Activated CD4-positive, alpha-beta T cell treated with anti-CD3 and anti-CD28 coated beads, Interleukin-2, amount 10 ng/mL, durations not matched to agents 7 days and 5 days (primary cell): ENCODE measurements at places on chromosomes 2 and 18. TPM values are rescaled to one million over a fixed set of nuclear protein-coding genes. Genes with fewer than 3 reads are reported as not detected.

The ERICH2 gene
- not detected for total RNA-seq

The MBP gene
- total RNA-seq: 111 TPM

The GYPC gene
- total RNA-seq: 161 TPM

The GULP1 gene
- not detected for total RNA-seq

The FNDC4 gene
- total RNA-seq: not detected

The IL36B gene
- not detected for total RNA-seq

The UGT1A3 gene
- not detected for total RNA-seq

The ESPNL gene
- 0.05 TPM for total RNA-seq

The GATA6 gene
- not detected for total RNA-seq

The SEPTIN10 gene
- 1.8 TPM for total RNA-seq

The AMER3 gene
- total RNA-seq: not detected

The CFC1 gene
- not detected for total RNA-seq

The SKOR2 gene
- not detected for total RNA-seq

The LRPPRC gene
- 77.6 TPM for total RNA-seq

The CTNNA2 gene
- not detected for total RNA-seq

The ARHGAP28 gene
- not detected for total RNA-seq
